ENCODE measurements at places on chromosomes 4 and X.

DNA sequence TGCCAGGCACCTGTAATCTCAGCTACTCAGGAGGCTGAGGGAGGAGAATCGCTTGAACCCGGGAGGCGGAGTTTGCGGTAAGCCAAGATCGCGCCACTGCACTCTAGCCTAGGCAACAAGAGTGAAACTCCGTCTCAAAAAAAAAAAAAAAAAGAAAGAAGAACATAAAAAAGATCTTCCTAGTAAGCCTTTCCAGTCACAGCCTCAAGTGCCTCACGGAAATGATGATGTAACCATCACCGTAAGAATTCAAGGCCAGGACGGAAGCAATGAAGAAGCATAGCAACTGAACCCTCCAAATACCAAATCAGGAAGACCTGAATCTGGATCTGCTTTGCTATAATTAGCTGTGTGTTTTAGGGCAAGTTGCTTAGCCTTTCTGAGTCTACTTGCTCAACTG is 28.8 kb downstream of the RBM47 start:
- DNase-seq, result no peak

DNA sequence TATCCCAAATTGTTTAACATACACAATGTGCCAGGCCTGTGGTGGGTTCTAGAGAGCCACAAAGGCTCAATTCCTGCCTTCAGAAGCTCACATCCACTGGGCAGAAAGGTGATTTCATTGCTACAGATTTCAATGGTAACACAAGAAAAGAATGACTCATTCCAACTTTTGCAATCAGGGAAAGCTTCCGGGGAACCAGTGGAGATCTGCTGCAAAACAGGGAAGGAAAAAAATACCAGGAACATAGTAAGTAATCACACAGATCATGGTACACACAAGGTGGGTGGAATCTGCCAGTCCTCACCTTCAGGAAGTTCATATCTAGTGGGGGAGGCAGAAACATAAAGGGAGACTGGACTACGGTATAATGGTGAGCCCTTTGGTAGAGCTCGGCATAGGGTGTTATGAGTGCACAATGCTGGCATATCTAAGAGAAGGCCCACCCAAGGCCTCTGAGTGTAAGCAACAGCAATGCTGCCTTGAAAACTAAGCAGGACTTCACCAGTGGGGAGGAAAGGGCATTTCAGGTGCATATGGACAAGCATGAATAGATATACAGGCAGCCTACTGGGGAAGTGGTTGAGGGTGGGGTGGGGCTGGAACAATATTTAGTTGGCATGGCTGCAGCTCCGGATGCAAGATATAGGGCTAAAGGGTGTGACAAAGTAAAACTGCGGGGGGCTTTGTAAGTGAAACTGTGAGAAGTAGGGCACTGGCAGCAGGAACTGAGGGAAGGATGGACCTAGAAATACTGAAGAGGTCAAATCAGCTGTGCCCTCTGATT is 24.2 kb downstream of the GPRIN3 start:
- peak; percentile 87 for DNase-seq

DNA sequence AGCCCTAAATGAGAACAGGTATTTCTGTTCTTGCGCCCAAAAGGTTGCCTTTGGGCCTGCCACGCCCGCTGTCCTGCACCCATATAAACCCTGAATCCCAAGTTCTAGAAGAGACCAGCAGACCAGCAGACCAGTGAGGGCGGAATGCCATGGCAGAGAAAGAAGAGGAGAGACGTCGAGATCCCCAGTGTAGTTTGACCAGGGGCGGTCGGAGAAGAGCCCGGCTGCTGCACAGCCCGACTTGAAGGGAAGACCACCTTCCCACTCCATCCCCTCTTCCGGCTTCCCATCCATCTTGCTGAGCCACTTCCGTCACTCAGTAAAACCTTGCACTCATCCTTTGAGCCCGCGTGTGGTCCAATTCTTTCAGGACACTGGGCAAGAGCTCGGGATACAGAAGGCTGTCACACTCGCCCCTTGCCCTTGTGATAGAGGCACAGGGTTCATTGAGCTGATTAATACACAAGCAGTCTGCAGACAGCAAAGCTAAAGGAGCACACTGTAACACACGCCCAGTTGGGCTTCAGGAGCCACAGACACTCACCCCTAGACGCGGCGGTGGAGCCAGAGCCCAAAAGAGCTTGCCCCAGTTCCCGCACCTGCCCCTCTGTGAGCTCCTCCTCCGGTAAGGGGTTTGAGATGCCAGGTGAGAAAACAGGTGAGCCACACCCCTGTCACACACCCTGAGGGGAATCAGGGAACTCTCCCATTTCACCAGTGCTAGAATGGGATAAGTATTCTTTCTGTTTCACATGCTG is 230.8 kb downstream of the PCDH10 start:
- DNase-seq, result no peak

DNA sequence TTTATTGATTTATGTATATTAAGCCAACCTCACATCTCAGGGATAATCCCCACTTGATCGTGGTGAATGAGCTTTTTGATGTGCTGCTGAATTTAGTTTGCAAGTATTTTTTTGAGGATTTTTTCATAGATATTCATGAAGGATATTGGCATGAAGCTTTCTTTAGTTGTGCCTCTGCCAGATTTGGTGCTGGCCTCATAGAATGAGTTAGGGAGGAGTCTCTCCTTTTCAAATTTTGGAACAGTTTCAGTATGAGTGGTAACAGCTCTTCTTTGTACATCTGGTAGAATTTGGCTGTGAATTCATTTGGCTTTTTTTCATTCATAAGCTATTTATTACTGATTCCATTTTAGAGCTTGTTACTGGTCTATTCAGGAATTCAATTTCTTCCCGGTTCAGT is 197.2 kb upstream of the NDST4 start:
- no peak for DNase-seq
